ENCODE measurements at places on chromosomes 4 and X. TPM values are rescaled to one million over a fixed set of nuclear protein-coding genes. Genes with fewer than 3 reads are reported as not detected.

Gene CT45A2
- polyA plus RNA-seq, result not detected

GRCh38 chr4:101968364-101968763 is 177.8 kb downstream of the BANK1 start:
- no peak for DNase-seq

- no peak for DNase-seq
These were observed 125.8 kb downstream of the PPEF1 start for GRCh38 chrX:18833071-18833731.

GRCh38 chrX:39581411-39581810 is 516.3 kb downstream of the BCOR start:
- no peak for DNase-seq

DNA sequence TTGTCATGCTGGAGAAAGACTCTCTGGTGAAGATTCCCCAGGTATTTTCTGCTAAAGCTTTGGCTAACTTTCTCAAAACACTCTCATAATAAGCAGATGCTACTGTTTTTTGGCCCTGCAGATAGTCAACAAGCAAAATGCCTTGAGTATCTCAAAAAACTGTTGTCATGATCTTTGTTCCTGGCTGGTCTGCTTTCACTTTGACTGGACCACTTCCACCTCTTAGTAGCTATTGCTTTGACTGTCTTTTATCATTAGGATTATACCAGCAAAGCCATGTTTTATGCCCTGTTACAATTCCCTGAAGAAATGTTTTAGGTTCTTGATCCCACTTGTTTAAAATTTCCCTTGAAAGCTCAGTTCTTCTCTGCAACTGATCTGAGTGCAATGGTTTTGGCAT is 231.5 kb downstream of the SLC7A11 start:
- DNase-seq, result no peak

DNA sequence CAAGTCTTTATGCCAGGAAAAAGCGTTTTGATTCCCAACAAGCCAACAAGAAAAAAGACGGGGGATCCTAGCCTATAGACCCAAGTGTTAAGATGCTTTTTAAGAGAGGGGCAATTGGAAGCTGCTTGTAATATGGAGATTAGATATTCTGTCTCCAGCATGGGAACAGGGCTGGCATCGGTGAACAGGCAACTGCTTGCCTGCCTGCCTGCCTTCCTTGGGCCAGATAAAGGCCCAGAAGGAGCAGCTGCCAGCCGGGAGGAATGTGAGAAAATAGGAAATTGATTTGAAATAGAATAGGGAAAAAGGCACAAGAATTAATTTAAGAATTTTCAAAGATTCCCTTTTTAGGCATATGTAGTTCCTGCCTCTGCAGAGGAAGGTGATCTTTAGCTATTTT is 192.2 kb downstream of the TENM3 start:
- DNase-seq, result no peak

DNA sequence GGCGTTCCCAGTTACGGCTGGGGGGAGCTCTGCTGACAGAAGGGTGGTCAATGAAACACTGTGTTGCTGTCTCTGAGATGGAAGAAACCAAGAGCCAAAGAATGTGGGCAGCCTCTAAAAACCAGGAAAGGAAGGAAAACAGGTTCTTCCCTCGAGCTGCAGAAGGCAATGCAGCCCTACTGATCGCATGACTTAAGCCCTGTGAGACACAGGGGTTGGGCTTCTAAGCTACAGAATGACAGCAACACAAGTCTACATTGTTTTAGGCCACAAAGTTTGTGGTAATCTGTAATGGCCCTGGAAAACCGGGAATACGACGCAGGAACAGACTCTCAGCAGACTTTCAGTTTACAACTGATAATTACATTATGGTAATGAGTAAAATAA is 38.2 kb upstream of the MTNR1A start:
- DNase-seq, result no peak

DNA sequence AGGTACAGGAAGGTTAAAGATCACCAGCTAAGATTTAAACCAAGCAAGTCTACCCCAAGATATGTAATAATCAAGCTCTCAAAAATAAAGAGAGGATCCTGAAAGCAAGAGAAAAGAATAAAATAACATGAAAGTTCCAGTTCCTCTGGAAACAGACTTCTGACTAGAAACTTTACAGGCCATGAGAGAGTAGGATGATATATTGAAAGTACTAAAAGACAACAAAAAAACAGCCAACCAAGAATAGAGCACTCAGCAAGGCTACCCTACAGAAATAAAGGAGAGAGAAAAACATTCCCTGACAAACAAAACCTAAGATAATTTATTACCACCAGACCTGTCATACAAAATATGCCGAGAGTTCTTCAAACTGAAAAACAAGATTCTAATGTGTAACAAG is 450.5 kb downstream of the ARAP2 start:
- no peak for DNase-seq

Gene SPOCK3
- 12.3 TPM for polyA plus RNA-seq

GRCh38 chrX:11398139-11398538 is 104.9 kb downstream of the AMELX start:
- DNase-seq, result no peak

Gene TLL1
- 2.0 TPM for polyA plus RNA-seq

DNA sequence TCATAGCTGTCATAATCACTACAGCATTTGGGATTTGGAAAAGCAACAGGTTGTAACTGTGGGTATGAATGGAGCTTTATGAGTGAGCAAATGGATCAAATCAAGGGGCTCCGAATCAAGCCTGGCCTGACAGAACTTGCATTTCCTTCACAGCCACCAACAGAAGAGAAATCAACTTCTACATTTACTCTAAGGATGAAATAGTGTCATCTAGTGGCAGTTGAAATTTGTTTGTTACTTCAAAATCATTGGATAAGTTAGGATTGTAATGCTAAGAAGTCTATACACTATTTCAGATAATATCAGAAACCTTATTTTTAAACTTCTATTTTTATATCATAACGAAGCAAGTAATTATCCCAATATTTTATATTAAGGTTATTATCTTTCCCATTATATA is 10.7 kb upstream of the WDR17 start:
- no peak for DNase-seq

GRCh38 chr4:93633721-93634120 is 194.8 kb upstream of the ATOH1 start:
- DNase-seq, result no peak

Gene ZNF711
- 96.3 TPM for polyA plus RNA-seq

Gene AREG
- 0.25 TPM for polyA plus RNA-seq

DNA sequence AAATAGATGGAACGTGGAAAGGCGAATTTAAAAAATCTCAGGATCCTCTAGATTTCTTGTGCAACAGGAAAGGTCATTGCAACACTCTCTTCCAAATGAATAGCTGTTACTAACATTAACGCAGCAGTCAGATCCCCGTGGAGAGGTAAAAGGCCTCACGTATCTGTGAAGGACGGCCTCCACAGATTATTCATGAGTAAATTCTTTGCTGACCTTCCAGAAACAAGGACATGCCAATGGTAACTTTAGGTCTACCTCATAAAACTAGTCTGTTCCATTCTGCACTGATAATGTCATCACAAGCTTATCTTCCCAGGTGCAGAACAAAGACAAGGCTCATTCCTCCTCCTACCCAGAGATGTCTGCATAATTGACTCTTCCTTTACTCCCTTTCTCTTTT is 16.1 kb upstream of the REPS2 start:
- no peak for DNase-seq

GRCh38 chr4:158809611-158810486 is 41.0 kb downstream of the FNIP2 start:
- no peak for DNase-seq

DNA sequence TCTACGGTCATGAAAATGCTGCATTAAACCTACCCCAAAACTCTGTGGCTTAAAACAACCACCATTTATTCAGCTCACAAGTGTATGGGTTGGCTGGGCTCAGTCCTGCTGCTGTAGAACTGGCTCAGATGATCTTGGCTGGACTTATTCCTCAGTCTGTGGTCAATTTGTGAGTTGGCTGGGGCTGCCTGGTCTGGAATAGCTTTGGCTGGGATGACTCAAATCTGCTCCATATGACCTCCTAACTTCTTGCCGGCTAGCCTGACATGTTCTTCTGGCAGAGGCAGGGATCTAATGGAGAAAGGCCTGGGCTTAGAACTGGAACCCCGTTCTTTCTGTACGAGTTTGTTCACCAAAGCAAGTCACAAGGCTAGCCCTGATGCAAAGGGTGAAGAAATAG is 71.7 kb downstream of the CFAP299 start:
- DNase-seq, result no peak

- no peak for DNase-seq
These were observed 2355.5 kb upstream of the AGA start for GRCh38 chr4:179797738-179798137.

Gene ARHGAP24
- polyA plus RNA-seq, result 110 TPM

- no peak for DNase-seq
These were observed 4.8 kb downstream of the SH3BP2 start for GRCh38 chr4:2797545-2798305.

DNA sequence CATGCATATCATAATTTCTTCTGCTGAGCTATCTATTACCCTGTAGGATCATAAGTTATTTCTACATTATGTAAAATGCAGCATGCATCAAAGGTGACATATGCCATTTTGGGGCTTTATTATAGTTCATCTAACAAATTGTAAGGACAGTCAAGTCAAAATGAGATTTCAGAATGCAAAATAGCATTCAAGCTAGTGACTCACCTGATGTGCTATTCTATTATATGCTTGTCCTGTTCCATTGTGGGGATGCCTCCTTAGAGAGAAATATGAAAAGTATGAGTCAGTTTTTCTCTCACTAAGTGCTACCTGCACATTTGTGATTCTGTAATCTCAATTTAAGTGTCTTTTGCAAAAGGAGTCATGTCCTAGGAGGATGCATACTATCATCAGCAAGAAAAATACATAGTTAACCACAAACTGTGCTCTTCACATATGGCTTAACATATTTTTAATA is 647.0 kb upstream of the PCDH10 start:
- no peak for DNase-seq

Gene NSDHL
- polyA plus RNA-seq, result 24.1 TPM

- no peak for DNase-seq
These were observed 365.7 kb upstream of the MAD2L1 start for GRCh38 chr4:120432301-120432860.

Gene GAGE2A
- polyA plus RNA-seq, result not detected

- DNase-seq, result no peak
These were observed 37.2 kb downstream of the PCDH7 start for GRCh38 chr4:30757357-30757756.

DNA sequence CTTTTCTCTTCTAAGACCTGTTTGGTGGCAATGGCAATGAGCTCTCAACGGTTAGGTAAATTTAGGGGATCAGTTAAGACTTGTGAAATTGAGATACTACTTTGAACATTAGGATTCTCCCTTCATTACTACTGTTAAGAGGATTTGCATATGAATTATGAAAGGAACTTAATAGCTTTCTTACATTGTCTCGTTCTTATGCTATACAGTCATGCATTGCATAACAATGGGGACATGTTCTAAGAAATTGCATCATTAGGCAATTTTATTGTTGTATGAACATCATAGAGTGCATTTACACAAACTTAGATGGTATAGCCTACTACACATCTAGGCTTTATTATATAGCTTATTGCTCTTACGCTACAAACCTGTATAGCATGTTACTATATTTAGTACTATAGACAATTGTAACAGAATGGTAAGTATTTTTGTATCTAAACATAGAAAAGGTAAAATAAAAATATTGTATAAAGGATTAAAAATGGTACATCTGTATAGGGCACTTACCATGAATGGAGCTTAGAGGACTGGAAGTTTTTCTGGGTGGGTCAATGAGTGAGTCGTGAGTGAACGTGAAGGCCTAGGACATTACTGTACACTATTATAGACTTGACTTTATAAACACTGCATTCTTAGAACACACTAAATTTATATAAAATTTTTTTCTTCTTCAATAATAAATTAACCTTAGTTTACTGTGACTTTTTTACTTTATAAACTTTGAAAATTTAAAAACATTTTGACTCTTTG is 62.5 kb downstream of the PAQR3 start:
- no peak for DNase-seq

Gene GAGE12J
- not detected for polyA plus RNA-seq

DNA sequence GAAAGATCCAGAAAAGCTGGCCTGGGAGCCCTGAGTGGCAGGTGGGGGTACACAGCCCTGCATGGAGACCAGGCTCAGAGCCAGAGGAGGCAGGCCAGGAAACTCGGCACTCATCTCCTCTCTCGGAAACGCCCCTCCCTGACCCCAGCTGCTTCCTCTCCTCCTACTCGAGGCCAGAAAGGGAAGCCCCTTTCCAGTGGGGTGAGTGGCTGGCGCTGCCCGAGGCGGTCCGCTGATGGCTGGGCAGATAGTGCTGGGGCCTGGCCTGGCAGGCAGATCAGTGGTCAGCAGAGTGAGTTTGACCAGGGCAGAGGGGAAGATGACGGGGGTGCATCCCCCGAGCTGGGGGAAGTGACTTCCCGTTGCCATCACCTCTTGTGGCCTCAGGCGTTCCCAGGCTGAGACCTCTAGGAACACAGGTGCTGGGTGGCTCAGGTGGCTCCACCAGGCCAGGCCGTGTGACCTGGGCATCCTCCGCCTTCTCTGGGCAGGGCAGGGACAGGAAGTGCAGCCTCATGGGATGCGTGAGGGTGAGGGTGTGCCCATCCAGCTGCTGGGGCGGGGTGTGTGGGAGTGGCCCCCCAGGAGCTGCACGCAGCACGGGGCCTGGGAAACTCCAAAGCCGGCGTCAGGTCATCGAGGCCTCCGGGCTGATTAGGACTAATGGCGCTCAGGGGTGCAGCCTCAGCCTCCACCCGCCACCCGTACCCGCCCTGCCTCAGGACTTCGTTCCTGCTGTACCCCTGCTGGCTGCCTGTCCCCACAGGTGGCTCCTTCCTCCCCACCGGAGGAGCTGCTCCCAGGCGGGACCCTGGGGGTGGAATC is 5.7 kb downstream of the SH3BP2 start:
- DNase-seq, result no peak

DNA sequence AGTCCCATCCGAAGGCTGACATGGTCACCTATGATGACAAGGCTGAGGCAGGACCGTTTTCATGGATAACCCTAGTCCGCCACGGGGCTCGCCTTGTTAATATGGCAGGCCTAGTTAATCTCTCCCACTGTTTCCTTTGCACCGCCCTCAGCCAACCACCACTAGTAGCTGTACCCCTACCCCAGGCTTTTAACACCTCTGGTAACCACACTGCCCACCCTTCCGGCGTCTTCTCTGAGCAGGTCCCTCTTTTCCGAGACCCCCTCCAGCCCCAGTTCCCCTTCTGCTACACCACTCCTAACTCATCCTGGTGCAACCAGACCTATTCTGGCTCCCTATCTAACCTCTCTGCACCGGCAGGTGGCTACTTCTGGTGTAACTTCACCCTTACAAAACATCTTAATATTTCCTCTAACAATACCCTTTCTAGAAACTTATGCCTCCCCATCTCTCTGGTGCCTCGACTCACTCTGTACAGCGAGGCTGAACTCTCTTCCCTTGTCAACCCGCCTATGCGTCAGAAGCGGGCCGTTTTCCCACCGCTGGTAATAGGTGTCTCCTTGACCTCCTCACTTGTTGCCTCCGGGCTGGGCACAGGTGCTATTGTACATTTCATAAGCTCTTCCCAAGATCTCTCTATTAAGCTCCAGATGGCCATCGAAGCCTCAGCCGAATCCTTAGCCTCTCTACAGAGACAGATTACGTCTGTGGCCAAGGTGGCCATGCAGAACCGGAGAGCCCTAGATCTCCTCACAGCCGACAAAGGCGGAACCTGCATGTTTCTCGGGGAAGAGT is 964.4 kb downstream of the RPA4 start:
- DNase-seq, result no peak

GRCh38 chr4:41532882-41533281 is 5.1 kb upstream of the LIMCH1 start:
- DNase-seq, result no peak

Measured in left kidney (tissue), 8 donors.